ENCODE measurements at places on chromosomes 13 and 19. TPM values are rescaled to one million over a fixed set of nuclear protein-coding genes. Genes with fewer than 3 reads are reported as not detected.

Gene FCER2
- 0.51 TPM for total RNA-seq

DNA sequence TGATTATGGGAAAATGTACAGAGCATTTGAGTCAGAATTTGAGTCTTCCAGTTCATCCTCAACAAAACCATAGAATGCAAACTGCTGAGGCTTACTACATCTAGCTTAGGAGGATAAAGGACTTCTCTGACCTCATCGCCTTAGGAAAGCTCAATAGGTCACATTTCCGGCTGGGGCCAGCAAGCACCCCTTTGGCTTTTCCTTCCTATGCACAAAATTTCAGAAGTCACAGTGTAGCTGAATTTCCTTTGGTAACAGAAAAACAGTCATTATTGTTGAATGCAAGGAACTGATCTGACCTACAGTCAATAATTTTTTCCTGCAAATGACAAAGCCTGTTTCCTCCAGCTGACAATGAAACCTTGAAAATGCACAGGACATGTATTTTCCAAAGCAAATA, 32.8 kb upstream of the LRCH1 start:
- H3K27ac ChIP-seq, result no peak overlapping the region
- H3K36me3 ChIP-seq, result no peaks in the 10 kb centered on the region
- no peaks in the 10 kb centered on the region for H3K27me3 ChIP-seq
- H3K4me3 ChIP-seq, result no peak overlapping the region
- peaks cover 4% of the 10 kb centered on the region for H3K4me1 ChIP-seq

DNA sequence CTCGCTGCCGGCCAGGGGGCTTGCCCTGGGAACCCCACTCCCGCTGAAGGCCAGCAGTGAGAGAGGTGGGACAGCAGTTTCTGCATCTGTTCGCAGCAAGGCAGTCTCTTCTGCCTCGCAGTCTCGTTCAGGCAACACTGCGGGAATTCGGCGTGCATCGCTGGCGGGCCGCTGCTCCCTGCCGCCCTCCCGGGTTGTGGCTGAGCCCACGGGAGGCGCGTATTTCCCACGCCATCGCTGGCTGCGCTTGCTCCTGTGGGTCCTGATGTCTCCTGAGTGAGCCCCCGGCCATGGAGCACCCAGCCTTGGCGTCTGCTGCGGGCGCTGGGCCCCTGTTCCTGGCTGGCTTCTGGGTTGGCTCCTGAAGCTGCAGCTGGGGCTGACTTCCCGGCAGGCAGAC, 227.9 kb downstream of the TEX29 start:
- no peak overlapping the region for H3K27ac ChIP-seq
- no peaks in the 10 kb centered on the region for H3K27me3 ChIP-seq
- no peaks in the 10 kb centered on the region for H3K4me1 ChIP-seq
- no peaks in the 10 kb centered on the region for H3K36me3 ChIP-seq
- no peak overlapping the region for H3K4me3 ChIP-seq
- DNase-seq, result no peak

DNA sequence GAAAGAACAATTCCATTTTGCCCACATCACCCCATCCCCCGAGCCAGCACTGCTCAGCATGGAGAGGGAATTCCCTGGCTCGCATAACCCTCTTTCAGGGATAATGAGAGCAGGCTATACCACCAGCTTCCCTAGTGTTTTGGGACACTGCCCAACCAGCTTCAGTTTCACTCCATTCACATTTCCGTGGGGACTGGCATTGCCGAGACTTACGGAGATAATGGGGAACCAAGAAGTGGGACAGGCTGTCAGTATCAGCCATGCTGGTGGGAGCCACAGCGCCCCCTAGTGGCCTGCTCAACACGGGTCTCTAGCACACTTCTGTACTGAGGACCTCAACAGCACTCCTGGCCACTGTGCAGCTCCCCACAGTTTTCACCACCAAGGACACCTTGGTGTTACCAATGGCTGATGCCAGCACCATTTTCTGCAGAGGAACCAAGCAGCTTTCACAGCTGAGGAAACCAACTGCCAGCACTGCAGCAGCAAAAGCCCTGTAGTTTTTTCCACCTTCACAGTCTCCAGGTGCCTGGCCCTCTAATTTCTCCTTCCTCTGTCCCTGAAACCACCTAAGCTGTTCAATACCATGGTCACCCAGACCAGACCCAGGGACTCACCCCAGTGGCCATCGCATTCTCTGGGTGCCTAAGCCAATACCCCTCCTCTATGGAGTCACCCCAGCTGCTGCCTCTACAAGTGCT, 23.7 kb downstream of the SLC6A16 start:
- no peak overlapping the region for H3K4me3 ChIP-seq
- no peaks in the 10 kb centered on the region for H3K4me1 ChIP-seq
- H3K36me3 ChIP-seq, result no peaks in the 10 kb centered on the region
- no peaks in the 10 kb centered on the region for H3K27me3 ChIP-seq
- no peak overlapping the region for H3K27ac ChIP-seq

Gene FFAR3
- total RNA-seq, result not detected

DNA sequence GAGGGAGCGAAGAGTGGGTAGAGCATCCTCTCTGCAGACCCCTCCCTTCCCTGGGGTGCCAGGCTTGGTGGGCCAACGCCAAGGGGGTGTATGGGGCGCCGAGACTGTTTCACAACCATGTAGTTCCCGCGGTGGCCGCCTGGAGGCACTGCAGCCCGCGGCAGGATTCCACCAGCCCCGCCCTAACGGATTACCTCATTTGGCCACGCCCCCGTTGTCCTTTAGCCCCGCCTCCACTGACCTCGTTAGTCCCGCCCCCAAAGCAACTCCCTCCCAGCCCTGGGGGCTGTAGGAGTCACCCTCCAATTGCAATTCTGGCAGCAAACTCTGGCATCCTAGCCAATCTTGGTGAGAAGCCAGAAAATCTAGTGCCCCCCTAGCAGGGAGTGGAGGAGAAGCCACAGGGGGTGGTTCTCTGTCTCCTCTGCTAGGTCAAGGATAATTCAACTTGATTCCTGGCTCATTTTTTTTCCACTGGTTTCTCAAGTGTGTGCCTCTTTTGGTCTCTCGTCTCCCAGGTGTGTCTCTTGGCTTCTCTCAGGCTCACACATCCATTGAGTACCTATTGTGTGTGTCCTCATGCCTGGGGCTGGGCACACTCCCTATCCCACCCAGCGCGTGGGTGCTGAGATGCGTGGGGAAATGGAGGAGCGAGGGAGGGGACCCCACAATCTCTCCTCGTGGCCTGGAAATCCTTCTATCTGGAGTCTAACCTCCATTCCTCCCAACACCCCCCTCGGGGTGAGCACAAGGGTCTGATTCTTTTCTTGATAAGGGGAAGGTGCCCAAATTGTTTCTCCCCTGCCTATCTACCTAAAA, 2.0 kb downstream of the OLFM2 start:
- no peaks in the 10 kb centered on the region for H3K36me3 ChIP-seq
- H3K4me1 ChIP-seq, result peaks cover 19% of the 10 kb centered on the region
- H3K4me3 ChIP-seq, result no peak overlapping the region

GRCh38 chr13:95226476-95226875, 74.8 kb downstream of the ABCC4 start:
- no peak overlapping the region for H3K4me3 ChIP-seq
- no peak for DNase-seq

- DNase-seq, result peak; percentile 53
- H3K4me1 ChIP-seq, result peaks cover 14% of the 10 kb centered on the region
- H3K4me3 ChIP-seq, result peak overlapping the region; percentile 16
- H3K27me3 ChIP-seq, result no peaks in the 10 kb centered on the region
- no peaks in the 10 kb centered on the region for H3K36me3 ChIP-seq
- H3K27ac ChIP-seq, result peak overlapping the region; percentile 83
Measured at GRCh38 chr19:2983351-2984214, 6.2 kb downstream of the TLE6 start.

GRCh38 chr13:42985312-42986175, 6.5 kb downstream of the EPSTI1 start:
- no peak overlapping the region for H3K4me3 ChIP-seq
- no peaks in the 10 kb centered on the region for H3K27me3 ChIP-seq
- no peaks in the 10 kb centered on the region for H3K36me3 ChIP-seq
- peaks cover 48% of the 10 kb centered on the region for H3K4me1 ChIP-seq

DNA sequence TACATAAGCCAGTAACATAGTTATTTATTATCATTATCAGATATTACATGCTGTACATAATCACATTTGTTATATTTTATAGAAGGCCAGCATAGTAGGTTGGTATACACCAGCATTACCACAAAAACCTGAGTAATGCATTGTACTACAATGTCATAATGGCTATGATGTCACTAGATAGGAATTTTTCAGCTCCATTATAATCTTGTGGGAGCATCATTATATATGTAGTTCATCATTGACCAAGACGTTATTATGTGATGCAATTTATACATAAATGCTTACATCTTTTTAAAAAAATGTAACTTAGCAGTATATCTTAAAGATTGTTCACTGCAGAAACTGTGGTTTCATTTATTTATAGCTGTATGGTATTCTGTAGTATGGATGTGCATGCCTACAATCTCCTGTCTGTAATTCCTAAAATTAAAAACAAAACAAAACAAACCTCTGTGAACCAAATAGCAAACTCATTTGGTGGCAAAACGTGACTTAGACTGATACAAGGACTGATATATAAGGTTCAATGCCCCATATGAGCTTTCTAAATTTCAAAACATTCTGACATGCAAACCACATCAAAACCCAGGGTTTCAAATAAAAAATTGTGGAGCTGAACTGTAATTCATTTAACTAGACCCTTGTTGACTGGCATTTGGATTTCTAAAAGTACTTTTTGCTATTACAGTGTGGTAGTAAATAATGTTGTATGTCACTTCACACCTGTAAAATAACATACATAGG, 250.9 kb downstream of the DLEU7 start:
- DNase-seq, result no peak
- no peak overlapping the region for H3K4me3 ChIP-seq
- H3K27ac ChIP-seq, result no peak overlapping the region
- no peaks in the 10 kb centered on the region for H3K36me3 ChIP-seq
- no peaks in the 10 kb centered on the region for H3K27me3 ChIP-seq
- H3K4me1 ChIP-seq, result peaks cover 7% of the 10 kb centered on the region

GRCh38 chr19:16180611-16181010, 4.6 kb upstream of the FAM32A start:
- no peak overlapping the region for H3K27ac ChIP-seq
- H3K4me3 ChIP-seq, result no peak overlapping the region
- no peaks in the 10 kb centered on the region for H3K27me3 ChIP-seq
- H3K4me1 ChIP-seq, result no peaks in the 10 kb centered on the region
- DNase-seq, result no peak

- H3K4me1 ChIP-seq, result no peaks in the 10 kb centered on the region
- DNase-seq, result no peak
Measured at GRCh38 chr19:58038688-58039204, 4.9 kb downstream of the ZSCAN1 start.

Gene DMKN
- total RNA-seq, result 18.1 TPM

Gene RINL
- 3.4 TPM for total RNA-seq

Gene FBXO27
- total RNA-seq, result 1.8 TPM

DNA sequence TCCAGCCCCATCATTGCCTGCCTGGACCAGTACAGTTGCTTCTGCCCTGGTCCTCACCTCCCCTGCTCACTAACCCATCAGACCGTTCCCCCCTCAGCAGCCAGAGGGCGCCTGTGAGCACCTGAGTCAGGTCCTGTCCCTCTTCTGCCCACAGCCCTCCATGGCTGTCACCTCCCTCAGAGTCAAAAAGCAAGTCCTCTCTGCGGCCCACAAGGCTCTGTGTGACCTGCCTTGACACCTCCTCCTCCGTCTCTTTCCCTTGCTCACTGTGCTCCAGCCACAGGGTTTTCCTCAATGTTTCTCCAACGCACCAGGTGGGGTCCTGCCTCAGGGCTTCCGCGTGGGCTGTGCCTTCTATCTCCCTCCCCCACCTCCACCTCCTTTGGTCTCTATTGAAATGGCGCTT, 29.4 kb upstream of the PTPRS start:
- H3K27ac ChIP-seq, result no peak overlapping the region
- no peaks in the 10 kb centered on the region for H3K36me3 ChIP-seq
- no peak overlapping the region for H3K4me3 ChIP-seq
- H3K27me3 ChIP-seq, result no peaks in the 10 kb centered on the region
- DNase-seq, result peak; percentile 46

Gene ATP7B
- total RNA-seq, result 2.9 TPM

DNA sequence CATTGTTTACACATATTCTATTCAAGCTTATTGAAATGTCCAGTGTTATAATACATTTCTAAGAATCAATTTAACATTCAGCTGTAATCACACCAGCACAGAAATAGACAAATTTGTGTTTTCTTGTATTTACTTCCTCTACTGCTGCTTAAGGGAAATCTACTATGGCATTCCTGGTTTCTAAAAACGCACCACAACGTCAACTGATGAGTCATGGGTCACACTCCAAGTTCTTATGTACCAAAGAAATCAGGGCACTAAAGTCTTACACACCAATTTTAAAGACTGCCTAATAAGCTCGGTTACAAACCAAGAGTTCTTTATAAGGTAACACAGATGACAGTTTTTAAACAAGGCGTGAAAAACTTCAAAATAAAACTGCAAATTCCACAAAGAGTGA, 13.2 kb downstream of the LNX2 start:
- H3K4me3 ChIP-seq, result no peak overlapping the region
- H3K27me3 ChIP-seq, result no peaks in the 10 kb centered on the region
- DNase-seq, result no peak
- H3K4me1 ChIP-seq, result peaks cover 24% of the 10 kb centered on the region
- H3K36me3 ChIP-seq, result no peaks in the 10 kb centered on the region

Gene TMEM190
- total RNA-seq, result not detected

GRCh38 chr19:2896694-2897093, 4.0 kb upstream of the ZNF57 start:
- H3K27me3 ChIP-seq, result no peaks in the 10 kb centered on the region
- H3K27ac ChIP-seq, result no peak overlapping the region
- H3K4me1 ChIP-seq, result peaks cover 6% of the 10 kb centered on the region
- no peak for DNase-seq

Gene STOML3
- total RNA-seq, result not detected

Gene SLC8A2
- 5.8 TPM for total RNA-seq

DNA sequence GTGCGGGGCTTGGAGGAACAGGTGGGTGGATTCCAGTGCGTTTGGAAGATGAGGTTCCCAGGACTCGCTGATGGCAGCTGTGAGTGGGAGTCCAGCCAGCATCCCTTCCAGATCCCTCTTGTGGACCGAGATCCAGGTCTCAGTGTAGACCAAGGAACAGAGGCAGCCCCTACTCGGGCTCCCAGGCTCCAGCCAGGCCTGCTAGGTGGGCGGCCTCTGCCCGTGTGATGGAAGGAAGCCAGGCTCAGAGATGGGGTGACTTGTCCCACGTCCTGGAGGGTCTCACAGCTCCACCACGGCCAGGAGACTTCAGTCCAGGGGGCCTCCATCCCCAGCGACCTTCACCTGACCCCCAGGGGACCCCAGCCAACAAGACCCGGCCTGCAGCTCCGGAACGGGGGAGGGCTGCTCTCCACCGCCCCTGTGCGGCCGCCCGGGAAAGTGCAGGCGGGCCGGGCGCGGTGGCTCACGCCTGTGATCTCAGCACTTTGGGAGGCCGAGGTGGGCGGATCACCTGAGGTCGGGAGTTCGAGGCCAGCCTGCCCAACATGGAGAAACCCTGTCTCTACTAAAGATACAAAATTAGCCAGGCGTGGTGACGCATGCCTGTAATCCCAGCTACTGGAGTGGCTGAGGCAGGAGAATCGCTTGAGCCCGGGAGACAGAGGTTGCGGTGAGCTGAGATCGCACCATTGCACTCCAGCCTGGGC, 729 bp upstream of the MADCAM1 start:
- no peak for DNase-seq
- no peaks in the 10 kb centered on the region for H3K36me3 ChIP-seq
- H3K4me3 ChIP-seq, result no peak overlapping the region
- no peak overlapping the region for H3K27ac ChIP-seq

GRCh38 chr13:25345576-25345975, 26.2 kb upstream of the ATP8A2 start:
- no peak overlapping the region for H3K27ac ChIP-seq
- H3K36me3 ChIP-seq, result no peaks in the 10 kb centered on the region
- no peak for DNase-seq
- no peaks in the 10 kb centered on the region for H3K27me3 ChIP-seq
- no peak overlapping the region for H3K4me3 ChIP-seq
- no peaks in the 10 kb centered on the region for H3K4me1 ChIP-seq
